GM12878 (cell line): ENCODE measurements at places on chromosomes 16 and 17. TPM values are rescaled to one million over a fixed set of nuclear protein-coding genes. Genes with fewer than 3 reads are reported as not detected.
A peak's percentile ranks its signal among the peaks of the same experiment; 100 is the strongest.

DNA sequence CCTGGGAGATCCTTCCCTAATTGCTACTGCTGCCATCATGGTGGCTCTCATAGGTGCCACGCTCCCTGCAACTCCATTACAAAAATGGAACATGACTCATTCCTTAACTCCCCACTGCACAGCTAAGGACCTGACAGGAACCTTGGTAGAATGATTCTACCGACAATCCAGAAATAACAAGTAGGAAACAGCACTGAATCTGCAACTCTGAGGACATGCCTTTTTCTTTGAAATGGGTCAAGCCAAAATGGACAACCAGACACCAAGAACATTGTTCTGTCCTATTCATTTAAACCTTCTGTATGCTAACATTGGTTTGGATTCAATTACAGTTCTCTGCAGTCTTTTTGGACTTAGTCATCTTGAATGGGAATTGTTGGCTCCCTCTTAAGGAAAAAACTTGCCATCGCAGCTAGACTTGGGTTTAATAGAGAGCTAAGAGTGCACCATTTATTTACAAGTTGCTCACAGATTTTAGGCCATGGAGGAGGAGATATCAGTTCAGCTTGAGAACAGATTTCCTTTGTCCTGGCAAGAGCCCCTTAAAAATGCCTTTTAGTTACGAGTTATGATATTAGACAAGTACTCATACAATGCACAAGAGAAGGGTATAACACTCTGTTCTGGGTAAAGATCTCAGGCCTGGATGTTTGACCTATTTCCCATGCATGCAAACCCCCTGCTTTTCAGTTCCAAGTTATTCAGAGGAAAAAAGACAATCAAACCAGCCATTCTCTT lies 20.9 kb upstream of the NSRP1 start:
- DNase-seq = peak; percentile 36

DNA sequence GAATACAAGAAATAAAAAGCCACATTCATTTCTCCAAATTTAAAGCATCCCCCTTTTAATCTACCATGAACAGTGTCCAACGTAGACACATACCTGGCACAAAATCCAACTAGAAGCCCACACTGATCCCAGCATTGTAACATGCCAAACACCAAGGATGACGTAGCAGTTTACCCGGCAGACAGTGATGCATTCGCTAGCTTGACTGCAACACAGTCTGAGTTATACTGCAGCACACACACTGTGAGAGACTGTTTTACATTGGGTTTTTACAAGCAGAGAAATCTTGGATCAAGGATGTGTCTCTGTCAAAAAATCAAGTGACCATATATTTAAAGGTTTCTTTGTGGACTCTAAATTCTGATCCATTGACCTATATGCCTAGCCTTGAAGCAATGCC lies 74.5 kb upstream of the C17orf78 start:
- no peak for DNase-seq

DNA sequence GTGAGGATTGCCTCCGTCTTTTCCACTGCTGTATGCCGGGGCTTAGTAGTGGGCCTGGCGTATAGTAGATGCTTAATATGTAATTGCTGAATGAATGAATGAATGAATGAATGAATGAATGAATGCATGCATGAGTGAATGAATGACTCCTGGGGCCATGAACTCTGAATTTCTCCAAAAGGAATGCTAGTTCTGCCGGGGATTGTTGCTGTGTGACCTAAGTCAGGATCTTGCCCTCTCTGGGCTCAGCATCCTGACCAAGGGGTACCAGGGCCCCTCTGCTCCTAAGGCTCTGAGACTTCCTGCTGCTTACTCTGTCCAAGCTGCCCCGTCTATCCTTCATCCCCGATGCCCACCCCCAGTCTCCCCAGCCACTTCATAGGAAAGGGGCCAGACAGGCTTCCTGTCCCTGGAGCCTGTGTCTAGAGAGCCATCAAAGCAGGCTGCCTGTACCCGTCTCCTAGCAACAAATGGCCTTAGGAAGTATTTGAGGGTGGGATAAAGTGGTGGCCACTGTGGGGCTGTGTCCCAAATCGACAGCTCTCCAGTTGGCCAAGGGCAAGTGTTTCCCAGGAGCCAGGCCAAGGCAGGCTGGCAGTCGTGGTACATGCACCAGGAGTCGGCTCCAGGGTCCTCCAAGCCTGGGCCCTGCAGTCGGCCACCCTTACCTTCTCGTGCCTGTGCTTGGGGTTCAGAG lies 11.6 kb upstream of the MPRIP start:
- DNase-seq = no peak

- no peak for DNase-seq
Measured at GRCh38 chr17:2174468-2175293, 119.8 kb downstream of the HIC1 start.

GRCh38 chr17:60560860-60561257 lies 34.8 kb upstream of the APPBP2 start:
- DNase-seq = no peak

GRCh38 chr17:53807286-53807685 lies 15.4 kb upstream of the KIF2B start:
- DNase-seq = no peak

The INCA1 gene
- total RNA-seq = 0.21 and 0.29 TPM in 2 replicates

The TMC7 gene
- total RNA-seq = not detected in 2 replicates

The PIMREG gene
- 30.0 and 31.2 TPM in 2 replicates for total RNA-seq

The HAS3 gene
- 0.32 and 0.56 TPM in 2 replicates for total RNA-seq

The FOXL1 gene
- not detected in 2 replicates for total RNA-seq

The LIMD2 gene
- total RNA-seq = 251 and 259 TPM in 2 replicates

The MT1X gene
- total RNA-seq = 11.6 and 16.3 TPM in 2 replicates
